ENCODE measurements at places on chromosomes 1 and 21. TPM values are rescaled to one million over a fixed set of nuclear protein-coding genes. Genes with fewer than 3 reads are reported as not detected.
A peak's percentile ranks its signal among the peaks of the same experiment; 100 is the strongest.

DNA sequence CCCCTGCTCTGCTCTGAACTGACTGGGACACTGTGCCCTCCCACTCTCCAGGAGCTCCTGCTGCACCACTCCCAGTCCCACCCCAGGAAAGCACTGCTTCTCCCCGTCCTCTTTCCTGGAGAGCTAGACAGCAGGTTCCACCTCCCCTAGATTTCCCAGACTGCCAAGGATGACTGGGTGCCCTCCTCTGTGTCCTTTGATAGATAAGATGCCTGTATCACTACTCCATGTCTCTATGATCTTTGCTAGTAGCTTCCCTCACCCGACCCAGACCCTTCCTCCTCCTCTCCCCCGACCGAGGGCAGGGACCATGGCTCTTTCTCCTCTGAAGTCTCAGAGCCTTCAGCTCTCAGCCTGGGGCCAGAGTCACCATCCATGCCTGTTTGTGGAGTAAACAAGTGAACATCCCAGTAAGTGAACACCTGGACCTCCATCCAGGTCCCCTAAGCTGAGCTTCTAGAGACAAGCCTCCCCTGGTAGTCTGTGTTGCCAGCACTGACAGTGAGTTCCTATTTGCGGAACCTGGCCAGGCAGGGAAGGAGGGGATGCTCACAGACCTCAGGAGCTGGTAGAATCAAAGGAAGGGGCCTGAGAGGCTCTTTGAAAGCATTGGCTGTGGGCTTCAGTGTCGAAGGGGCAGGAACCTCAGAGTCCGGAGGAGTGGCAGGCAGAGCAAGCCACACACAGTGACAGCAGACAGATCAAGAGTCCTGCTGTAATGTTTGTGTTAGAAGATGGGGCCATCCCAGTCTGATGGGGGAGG is 104.0 kb downstream of the PAX7 start:
- no peak for DNase-seq
- no peaks in the 10 kb centered on the region for H3K4me1 ChIP-seq

DNA sequence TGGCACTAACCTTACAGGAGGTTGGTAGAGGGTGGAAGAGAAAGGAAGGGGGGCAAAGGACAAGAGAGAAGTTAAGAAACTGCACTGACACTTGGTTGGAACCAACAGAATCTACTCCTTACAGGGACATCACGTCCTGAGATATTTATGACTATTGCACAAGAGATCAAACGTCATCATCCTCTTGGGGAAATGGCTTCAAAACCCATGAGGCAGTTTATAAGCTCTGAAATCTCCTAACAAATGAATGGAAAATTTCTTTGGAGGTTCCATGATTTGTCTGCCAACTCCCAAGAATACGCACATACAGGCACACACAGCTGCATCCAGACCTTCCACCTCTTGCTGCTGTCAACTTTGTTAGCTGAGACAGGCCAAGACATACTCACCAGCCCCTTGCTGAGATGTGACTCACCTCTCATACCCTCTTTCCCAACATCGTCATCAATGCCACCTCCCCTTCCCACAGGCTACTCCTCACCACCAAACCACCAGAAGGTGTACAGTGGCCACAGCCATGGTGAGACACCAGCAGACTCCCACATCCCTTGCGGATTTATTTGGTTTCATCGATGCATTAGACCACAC is 135.5 kb downstream of the SETD4 start:
- H3K27ac ChIP-seq: peak overlapping the region; percentile 63
- H3K4me3 ChIP-seq: no peak overlapping the region
- no peaks in the 10 kb centered on the region for H3K4me1 ChIP-seq
- H3K27me3 ChIP-seq: no peaks in the 10 kb centered on the region
- H3K36me3 ChIP-seq: no peaks in the 10 kb centered on the region

- H3K27ac ChIP-seq: no peak overlapping the region
- H3K27me3 ChIP-seq: no peaks in the 10 kb centered on the region
- no peaks in the 10 kb centered on the region for H3K4me1 ChIP-seq
- DNase-seq: no peak
These were observed 68.1 kb upstream of the EXO1 start for GRCh38 chr1:241779897-241780296.

DNA sequence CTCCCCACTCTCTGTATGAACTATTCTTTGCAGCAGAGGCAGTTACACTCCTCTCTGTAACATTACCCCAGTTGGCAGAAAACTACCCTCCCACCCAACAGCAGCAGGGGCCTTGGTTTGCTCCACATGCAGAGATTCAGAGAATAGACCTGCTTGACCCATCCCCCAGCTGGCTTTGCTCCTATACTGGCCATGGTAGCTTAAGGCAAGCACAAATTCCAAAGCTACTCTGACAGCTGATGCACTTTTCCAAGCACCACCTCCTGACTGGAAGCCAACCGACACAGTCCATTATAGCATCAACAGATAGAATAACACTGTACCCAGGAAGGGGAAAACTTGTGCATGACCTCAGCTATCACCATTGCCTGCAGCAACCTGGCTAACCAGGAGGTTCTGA is 846.5 kb upstream of the NCAM2 start:
- H3K27me3 ChIP-seq: no peaks in the 10 kb centered on the region
- H3K4me3 ChIP-seq: no peak overlapping the region
- H3K27ac ChIP-seq: no peak overlapping the region
- no peaks in the 10 kb centered on the region for H3K4me1 ChIP-seq

- H3K4me1 ChIP-seq: no peaks in the 10 kb centered on the region
- H3K27me3 ChIP-seq: no peaks in the 10 kb centered on the region
- DNase-seq: no peak
- H3K36me3 ChIP-seq: no peaks in the 10 kb centered on the region
- no peak overlapping the region for H3K27ac ChIP-seq
These were observed 322.9 kb downstream of the MATN1 start for GRCh38 chr1:30400507-30400906.

- H3K4me1 ChIP-seq: peaks cover 3% of the 10 kb centered on the region
- no peaks in the 10 kb centered on the region for H3K27me3 ChIP-seq
- no peak for DNase-seq
- no peak overlapping the region for H3K27ac ChIP-seq
- H3K36me3 ChIP-seq: no peaks in the 10 kb centered on the region
- H3K4me3 ChIP-seq: no peak overlapping the region
These were observed 10.9 kb upstream of the METTL25B start for GRCh38 chr1:156717351-156717750.

The AMY2A gene
- total RNA-seq: not detected

The FCGR2B gene
- total RNA-seq: 40.0 TPM

The TENT5C gene
- total RNA-seq: 4.0 TPM

The RGS8 gene
- not detected for total RNA-seq

GRCh38 chr1:203871114-203871880 is 9.9 kb downstream of the SNRPE start:
- no peak overlapping the region for H3K27ac ChIP-seq
- H3K4me1 ChIP-seq: no peaks in the 10 kb centered on the region
- no peak overlapping the region for H3K4me3 ChIP-seq
- no peak for DNase-seq

GRCh38 chr1:27284425-27285273 is 37.3 kb upstream of the TMEM222 start:
- no peaks in the 10 kb centered on the region for H3K27me3 ChIP-seq
- no peak overlapping the region for H3K4me3 ChIP-seq
- H3K27ac ChIP-seq: no peak overlapping the region
- no peaks in the 10 kb centered on the region for H3K4me1 ChIP-seq
- peaks cover 6% of the 10 kb centered on the region for H3K36me3 ChIP-seq
- DNase-seq: peak; percentile 86

- no peaks in the 10 kb centered on the region for H3K27me3 ChIP-seq
- no peak overlapping the region for H3K4me3 ChIP-seq
- H3K27ac ChIP-seq: no peak overlapping the region
- no peak for DNase-seq
- H3K4me1 ChIP-seq: no peaks in the 10 kb centered on the region
- H3K36me3 ChIP-seq: no peaks in the 10 kb centered on the region
These were observed 258.1 kb downstream of the SDCCAG8 start for GRCh38 chr1:243513726-243514491.

DNA sequence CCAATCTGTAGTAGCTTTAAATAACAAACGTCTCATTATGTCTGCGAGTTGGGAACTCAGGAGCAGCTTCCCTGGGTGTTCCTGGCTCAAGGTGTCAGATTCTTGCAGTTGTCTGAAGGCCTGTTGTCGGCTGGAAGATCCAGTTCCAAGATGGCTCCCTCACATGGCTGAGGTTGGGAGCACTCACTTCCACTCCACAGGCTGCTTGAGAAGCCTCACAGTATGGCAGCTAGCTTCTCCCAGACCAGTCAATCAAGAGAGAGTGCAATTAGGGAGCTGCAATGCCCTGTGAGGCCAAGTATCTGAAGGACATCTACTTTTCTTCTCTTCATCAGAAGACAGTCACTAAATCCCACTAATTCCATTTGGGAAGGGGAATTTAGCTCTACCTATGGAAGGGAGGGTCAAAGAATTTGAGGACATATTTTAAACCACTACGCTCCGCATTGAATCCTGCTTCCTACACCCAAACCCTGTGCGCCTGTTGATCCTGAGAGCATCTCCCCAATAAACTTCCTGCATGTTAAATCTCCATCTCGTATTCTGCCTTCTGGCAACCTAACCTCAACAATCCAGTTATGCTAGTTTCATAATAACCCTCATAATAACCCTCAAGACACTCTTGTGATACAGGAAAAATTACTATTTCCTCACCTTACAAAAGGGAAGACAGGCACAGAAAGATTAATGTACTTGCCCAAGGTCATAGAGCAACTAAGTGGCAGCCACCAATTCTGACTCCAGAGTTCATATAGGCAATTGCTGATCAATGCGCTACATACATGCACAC is 3.6 kb upstream of the VPS26C start:
- H3K4me1 ChIP-seq: no peaks in the 10 kb centered on the region
- no peak overlapping the region for H3K4me3 ChIP-seq
- H3K27me3 ChIP-seq: no peaks in the 10 kb centered on the region
- peak overlapping the region; percentile 38 for H3K27ac ChIP-seq

GRCh38 chr1:54475357-54475881 is 69.2 kb upstream of the SSBP3 start:
- H3K27me3 ChIP-seq: no peaks in the 10 kb centered on the region
- no peaks in the 10 kb centered on the region for H3K36me3 ChIP-seq
- no peak for DNase-seq

GRCh38 chr1:211343607-211344006 is 17.0 kb downstream of the TRAF5 start:
- no peak overlapping the region for H3K4me3 ChIP-seq
- DNase-seq: peak; percentile 7
- no peaks in the 10 kb centered on the region for H3K4me1 ChIP-seq
- H3K36me3 ChIP-seq: no peaks in the 10 kb centered on the region
- no peak overlapping the region for H3K27ac ChIP-seq
- H3K27me3 ChIP-seq: no peaks in the 10 kb centered on the region

GRCh38 chr1:8816831-8817411 is 519 bp downstream of the RERE start:
- H3K4me3 ChIP-seq: peak overlapping the region; percentile 70
- H3K4me1 ChIP-seq: no peaks in the 10 kb centered on the region
- H3K36me3 ChIP-seq: no peaks in the 10 kb centered on the region
- no peaks in the 10 kb centered on the region for H3K27me3 ChIP-seq
- no peak for DNase-seq
- H3K27ac ChIP-seq: peak overlapping the region; percentile 98

The PTPRC gene
- 36.0 TPM for total RNA-seq
